ENCODE measurements at places on chromosomes 12 and 14.
A peak's percentile ranks its signal among the peaks of the same experiment; 100 is the strongest.

DNA sequence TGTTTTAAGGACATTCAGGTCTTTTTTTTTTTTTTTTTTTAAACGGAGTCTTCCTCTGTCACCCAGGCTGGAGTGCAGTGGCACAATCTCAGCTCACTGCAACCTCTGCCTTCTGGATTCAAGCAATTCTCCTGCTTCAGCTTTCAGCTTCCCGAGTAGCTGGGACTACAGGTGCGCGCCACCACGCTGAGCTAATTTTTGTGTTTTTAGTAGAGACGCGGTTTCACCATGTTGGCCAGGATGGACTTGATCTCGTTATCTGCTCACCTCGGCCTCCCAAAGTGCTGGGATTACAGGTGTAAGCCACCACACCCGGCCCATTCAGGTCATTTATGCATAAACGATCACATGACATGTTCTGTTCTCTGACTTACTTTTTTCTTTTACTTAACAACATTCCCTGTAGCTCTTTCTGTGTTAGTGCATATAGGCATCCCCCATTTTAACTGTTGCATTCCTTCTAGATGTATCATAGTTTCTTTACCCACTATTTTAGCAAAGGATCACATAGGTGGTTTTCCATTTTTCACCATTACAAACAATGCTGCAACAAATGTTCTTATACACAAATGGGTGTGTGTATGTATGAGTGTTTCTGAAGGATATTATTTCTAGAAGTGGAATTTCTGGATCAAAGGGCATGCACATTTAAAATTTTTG lies 74.2 kb downstream of the ARF6 start:
- DNase-seq: no peak

DNA sequence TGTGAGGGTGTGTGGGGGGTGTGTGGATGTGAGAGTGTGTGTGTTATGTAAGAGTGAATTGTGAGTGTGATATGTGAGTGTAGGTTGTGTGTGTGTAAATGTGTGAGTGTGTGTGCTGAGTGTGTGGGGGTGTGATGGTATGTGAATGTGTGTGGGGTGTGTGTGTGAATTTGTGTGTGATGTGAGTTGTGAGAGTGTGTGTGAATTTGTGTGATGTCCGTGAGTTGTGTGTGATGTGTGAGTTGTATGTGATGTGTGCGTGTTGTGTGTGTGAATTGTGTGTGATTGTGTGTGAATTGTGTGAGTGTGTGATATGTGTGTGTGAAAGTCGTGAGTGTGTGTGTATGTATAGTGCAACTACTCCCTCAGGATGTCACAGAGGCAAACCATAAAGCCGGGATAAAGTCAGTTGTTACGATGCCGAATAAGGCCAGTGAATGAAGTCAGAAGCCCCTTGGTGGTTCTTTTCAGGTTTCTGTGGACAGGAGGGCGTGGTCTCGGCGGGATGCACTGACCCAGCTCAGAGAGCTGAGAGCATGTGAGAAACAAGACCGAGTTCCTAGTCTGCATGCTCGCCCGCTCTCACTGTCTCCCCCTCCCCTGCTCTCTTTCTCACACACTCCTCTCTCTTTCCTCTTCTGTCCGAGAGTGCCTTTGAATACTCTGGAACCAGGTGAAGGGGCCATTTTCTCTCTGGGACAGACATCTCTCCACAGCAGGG lies 71.8 kb upstream of the MAX start:
- DNase-seq: peak; percentile 21

DNA sequence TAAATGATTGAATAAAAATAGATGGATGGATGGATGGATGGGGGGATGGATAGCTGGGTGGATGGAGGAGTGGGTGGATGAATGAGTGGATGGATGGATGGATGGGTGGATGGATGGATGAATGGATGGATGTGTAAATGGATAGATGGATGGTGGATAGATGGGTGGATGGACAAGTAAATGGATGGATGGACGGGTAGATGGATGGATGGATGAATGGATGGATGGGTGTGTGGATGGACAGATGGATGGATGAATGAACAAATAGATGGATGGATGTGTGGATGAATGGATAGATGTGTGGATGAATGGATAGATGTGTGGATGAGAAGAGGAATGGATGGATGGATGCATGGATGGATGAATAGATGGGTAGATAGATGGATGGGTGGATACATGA lies 490.8 kb downstream of the VRK1 start:
- no peak for DNase-seq

DNA sequence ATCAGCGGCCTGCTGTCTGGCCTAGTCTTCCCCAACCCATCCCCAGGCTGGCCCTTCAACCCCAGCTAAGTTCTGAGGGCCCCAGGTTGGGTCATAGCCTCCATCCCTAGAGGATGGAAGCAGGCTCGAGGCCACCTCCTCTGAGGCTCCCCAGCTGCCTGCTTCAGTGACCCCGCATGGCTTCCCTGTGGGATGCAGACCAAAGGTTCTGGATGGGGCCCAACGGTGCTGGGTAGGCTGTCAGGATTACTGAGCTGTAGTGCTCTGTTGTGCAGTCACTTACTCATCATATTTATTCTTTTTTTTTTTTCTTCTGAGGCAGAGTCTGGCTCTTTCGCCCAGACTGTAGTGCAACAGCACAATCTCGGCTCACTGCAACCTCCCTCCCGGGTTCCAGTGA lies 92.0 kb downstream of the IRF2BPL start:
- peak; percentile 74 for DNase-seq

- no peak for DNase-seq
Observed at GRCh38 chr14:31294746-31295405, 87.3 kb upstream of the HECTD1 start.

GRCh38 chr12:63816031-63816430 lies 28.5 kb upstream of the SRGAP1 start:
- no peak for DNase-seq

DNA sequence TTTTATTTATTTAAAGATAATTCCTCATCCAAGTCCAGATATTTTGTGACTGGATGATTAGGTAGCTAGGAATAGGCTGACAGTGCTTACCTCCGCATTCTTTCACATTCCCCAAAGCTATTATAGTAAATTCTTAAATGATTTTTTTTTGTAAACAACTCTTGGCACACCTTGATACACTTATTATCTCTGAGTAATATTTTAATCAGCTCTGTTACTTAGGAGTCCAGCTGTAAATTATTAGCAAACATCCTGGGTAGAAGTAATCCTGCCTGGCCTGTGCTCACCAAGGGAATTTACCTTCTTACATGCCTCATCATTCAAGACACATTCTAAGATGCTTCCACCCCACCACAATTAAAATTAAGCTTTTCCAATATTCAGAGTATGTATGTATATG lies 186.1 kb downstream of the SLC2A13 start:
- DNase-seq: no peak

GRCh38 chr12:24839268-24839791 lies 109.6 kb downstream of the BCAT1 start:
- no peak for DNase-seq

DNA sequence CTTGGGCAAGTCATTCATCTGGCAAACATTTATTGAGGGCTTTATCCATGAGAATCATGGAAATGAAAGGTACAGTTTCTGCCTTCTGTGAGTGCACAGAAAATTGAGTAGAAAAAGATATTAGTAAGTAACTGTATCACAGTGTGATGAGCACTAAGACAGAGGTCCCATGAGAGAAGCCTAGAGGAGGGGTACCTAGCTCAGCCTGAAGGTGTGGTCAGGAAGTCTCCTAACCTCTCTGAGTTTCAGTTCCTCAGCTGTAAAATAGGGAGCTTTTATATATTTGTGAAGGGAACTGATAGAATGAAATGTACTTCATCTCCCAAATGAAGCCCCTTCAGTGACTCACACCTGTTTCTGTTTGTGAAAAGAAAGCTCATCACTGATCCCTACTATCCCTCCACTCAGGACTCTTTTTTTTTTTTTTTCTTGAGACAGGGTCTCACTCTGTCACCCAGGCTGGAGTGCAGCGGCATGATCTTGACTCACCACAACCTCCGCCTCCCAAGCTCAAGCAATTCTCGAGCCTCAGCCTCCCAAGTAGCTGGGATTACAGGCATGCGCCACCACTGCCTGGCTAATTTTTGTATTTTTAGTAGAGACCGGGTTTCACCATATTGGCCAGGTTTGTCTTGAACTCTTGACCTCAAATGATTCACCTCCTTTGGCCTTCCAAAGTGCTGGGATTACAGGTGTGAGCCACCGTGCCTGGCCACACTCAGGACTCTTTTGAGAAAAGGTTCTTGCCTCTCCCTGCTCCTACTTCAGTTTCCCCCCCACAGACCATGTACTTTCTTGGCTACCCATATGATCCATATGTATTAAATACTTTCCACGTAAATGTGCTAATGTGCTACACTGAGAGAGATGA lies 93.7 kb upstream of the FUT8 start:
- DNase-seq: no peak

DNA sequence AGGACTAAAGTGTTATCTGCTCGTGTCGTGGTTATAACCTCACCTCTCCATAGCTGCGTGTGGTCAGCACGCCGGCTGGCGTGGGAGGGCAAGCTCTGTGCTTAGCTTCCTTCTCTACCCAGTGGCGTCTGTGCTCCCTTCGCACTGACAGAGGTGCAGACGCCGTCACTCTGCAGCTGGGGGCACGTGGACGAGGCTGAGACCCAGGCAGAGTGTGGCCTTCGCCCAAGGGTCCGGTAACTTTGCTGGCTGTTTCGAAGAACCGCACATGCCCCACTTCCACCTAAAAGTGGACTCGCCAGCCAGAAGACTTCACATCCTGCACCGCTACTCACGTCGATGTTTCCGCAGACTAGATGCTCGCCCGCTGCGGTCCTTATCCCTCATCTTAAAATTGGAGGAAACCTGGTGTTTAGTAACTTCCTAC lies 35.9 kb upstream of the DYNC1H1 start:
- no peak for DNase-seq

DNA sequence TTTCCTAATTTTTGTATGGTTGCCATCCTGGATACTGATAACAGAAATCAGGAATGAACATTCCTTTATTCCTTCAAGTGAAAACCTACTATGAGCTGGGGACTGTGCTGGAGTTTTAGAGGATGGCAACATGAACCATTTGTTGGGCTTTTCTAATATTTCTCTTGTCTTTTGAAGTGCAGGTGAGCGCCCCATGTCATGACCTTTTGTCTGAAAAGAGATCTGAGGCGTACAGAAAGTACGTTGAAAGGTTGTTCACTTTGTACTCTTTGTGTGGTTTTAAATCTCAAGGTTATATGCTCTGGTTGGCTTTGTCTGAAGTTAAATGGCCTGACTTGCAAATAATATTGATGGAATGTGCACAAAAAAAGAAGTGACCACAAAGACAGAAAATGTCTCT lies 79.0 kb downstream of the GAS2L3 start:
- no peak for DNase-seq

- peak; percentile 39 for DNase-seq
Observed at GRCh38 chr12:3313675-3314663, 177.0 kb upstream of the PRMT8 start.

- peak; percentile 70 for DNase-seq
Observed at GRCh38 chr12:28872654-28873268, 276.3 kb upstream of the FAR2 start.

DNA sequence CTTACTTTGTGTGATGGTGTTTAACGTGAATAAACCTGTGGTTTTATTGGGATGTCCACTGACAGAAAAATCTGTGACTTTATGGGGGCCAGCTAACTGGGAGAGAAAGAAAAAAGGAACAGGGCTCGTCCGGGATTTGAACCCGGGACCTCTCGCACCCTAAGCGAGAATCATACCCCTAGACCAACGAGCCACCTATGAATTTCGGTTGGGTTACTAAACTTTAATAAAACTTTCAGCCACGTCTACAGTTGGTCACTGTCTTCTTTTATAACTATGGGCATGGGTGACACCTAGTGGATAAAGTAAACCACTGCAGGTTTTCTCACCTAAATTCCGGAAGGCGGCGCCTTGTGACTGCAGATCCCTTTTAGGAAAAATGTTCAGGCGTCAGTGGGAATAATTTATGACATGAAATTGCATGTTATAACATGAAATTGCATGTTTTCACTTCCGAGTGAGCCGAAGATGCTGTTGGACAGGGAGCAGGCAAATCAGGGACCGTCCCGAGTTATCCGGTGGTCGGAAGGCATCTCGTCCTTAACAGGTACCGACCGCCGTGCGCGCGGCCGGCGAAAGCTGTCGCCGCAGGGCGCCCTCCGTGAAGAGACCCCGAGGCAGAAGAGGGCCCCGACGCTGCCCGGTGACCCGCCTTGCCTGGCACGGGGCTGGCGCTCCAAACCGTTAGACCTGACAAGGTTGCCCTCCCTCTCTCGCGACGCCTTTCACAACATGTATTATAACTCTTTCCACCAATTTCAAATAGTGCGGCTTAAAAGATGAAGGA lies 18.2 kb upstream of the RNASE12 start:
- peak; percentile 80 for DNase-seq

DNA sequence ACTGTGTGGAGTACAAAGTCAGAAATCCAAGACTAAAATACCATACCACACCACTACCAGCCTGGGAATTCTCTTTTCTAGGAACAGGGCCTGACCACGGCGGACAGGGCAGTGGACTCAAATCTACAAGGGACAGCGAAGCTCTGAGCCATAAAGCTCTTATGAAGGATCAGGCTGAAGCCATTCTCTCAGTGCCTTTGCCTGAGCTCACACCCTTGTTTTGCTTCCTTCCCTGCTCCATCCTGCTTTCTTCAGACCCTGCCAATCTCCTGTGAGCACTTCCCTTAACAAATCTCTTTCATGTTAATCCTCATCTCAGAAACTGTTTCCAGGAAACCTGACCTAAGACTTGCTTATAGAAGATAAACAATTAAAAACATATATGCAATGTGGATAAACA lies 398.5 kb downstream of the MDGA2 start:
- DNase-seq: no peak

DNA sequence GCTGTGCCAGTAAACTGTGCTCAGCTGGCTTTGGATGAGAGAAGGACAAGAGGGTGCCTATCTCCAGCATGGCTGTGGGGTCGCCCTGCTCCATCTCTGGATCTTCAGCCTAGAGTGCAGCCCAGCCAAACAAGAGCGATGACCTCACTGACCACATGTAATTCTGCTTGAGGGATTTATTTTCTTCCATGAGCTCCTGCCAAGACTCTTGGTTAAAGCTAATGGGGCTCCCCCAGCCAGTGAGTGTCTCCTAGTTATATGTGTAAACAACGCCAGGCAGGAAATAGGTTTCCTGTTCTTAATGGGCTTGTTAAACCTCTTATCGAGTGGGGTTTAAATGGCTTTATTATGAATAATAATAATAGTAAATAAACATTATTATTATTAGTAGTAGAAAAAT lies 397.2 kb downstream of the NRXN3 start:
- peak; percentile 23 for DNase-seq

- peak; percentile 93 for DNase-seq
Observed at GRCh38 chr14:52695481-52696091, at the start of gene ERO1A. ERO1A (minus strand) TSS chr14:52695558; CDS start chr14:52695481, 77 bp downstream.

GRCh38 chr14:90651271-90651804 lies 164.9 kb downstream of the TTC7B start:
- no peak for DNase-seq

GRCh38 chr12:56120158-56120846 lies 2.2 kb downstream of the ZC3H10 start:
- no peak for DNase-seq

All from AG20443 (cell line).